ENCODE measurements at places on chromosomes 11 and 22. TPM values are rescaled to one million over a fixed set of nuclear protein-coding genes. Genes with fewer than 3 reads are reported as not detected.

VPS11 gene
- total RNA-seq: 45.5 TPM

SESN3 gene
- 34.4 TPM for total RNA-seq

RIN1 gene
- 3.7 TPM for total RNA-seq

ISX gene
- not detected for total RNA-seq

GRCh38 chr11:123261345-123262106 lies 66.5 kb upstream of the CLMP start:
- DNase-seq: peak; percentile 64
- peak overlapping the region; percentile 16 for H3K4me3 ChIP-seq
- no peaks in the 10 kb centered on the region for H3K4me1 ChIP-seq
- no peak overlapping the region for H3K27ac ChIP-seq
- H3K27me3 ChIP-seq: peaks cover 3% of the 10 kb centered on the region
- no peaks in the 10 kb centered on the region for H3K36me3 ChIP-seq

- DNase-seq: no peak
- H3K27ac ChIP-seq: no peak overlapping the region
- H3K27me3 ChIP-seq: no peaks in the 10 kb centered on the region
- H3K4me1 ChIP-seq: no peaks in the 10 kb centered on the region
- H3K4me3 ChIP-seq: no peak overlapping the region
These were observed 27.1 kb downstream of the HPS5 start for GRCh38 chr11:18294862-18295261.
